Activated T-cell treated with anti-CD3 and anti-CD28 coated beads for 24 hours (primary cell): ENCODE measurements at places on chromosomes 4 and X.

DNA sequence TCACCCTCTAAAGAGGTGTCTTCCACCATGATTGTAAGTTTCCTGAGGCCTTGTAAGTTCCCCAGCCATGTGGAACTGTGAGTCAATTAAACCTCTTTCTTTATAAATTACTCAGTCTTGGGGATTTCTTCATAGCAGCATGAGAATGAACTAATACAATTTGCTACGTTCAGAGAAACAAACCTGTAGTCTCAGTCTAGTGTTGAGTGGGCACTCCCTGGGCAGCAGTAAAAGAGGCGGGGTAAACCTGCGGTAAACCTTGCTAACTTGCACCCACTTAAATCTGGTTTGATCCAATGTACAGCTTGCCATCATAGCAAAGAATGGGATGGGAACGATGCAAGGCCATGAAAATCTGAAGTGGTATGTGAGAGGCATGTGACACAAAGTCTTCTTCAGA, 22.4 kb downstream of the GRXCR1 start:
- DNase-seq, result no peak

- DNase-seq, result no peak
Measured at GRCh38 chrX:129529685-129530281, 6.5 kb upstream of the SMARCA1 start.

GRCh38 chrX:38898261-38898660, 97.0 kb downstream of the MID1IP1 start:
- no peak for DNase-seq

DNA sequence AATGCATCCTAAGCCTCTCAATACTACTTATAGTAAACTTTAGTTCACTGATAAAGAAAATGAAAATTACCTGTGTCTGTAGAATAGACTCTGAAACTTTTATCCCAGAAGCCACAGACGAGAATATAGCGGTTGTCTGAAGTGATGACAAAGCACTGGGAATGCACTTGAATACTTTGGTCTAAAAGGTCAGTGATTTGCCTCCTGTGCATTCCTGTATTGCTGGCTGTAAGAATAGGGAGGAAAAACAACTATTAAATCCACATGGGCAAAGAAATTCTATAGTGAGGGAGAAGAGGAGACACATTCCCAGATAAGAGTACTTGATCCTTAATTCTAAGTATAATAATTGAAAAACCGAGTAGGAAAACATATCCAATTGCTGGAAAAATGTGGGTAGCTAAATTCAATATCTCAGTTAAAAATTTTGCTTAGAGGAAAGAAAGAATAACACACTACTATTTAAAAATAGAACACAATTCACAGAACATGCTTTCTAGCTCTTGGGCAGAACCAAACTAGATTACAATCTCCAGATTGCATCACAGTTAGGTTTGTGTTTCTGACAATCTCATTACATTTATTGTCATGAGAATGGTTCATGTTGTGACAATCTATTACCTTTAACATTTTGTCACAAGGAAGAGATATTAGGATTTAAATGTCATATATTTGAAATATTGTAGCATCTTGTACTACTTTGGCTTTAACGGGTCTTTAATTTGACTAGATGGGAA, 232.1 kb downstream of the DCLK2 start:
- no peak for DNase-seq

DNA sequence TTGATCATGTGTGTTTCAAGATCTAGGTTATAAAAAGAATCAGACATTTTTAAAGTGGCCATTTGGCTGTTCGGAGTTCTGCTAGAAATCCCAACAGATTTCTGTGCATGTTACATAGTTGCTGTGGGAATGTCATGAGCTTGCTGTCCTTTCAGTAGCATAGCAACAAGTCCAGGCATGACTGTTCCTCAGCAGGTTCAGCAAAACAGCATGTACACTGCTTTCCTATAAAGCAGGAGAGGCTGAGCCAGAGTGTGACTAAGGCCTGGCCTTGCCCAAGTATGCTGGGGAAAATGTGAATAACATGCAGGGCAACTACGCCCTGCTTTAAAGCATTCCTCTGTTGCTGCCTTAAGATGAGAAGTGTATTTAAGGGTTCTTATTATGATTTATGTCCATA, 217.1 kb upstream of the SMIM31 start:
- no peak for DNase-seq

GRCh38 chrX:51507551-51507950, 11.2 kb upstream of the NUDT11 start:
- no peak for DNase-seq

DNA sequence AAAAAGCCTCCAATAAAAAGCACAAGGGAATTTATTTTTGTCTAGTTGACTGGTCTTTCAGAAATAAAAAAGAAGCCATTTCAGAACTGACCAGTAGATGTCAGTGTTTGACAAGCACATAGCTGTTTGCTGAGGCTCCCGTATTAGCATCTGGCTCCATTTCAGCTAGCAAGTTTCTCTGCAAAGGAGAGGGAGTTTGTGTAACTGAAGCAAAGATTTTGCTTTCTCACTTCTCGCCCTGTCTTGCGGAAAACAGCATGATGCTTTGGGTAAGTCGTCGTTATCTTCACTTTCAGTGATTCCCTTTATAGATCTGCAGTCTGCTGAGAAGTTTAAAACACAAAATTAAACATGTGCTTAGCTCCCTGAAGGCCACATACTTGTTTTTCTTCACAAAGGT, 85.5 kb downstream of the CT47B1 start:
- no peak for DNase-seq

- DNase-seq, result peak; percentile 2
Measured at GRCh38 chrX:39477762-39478120, 620.0 kb downstream of the BCOR start.

GRCh38 chr4:2078584-2078983, 19.5 kb downstream of the NAT8L start:
- no peak for DNase-seq

DNA sequence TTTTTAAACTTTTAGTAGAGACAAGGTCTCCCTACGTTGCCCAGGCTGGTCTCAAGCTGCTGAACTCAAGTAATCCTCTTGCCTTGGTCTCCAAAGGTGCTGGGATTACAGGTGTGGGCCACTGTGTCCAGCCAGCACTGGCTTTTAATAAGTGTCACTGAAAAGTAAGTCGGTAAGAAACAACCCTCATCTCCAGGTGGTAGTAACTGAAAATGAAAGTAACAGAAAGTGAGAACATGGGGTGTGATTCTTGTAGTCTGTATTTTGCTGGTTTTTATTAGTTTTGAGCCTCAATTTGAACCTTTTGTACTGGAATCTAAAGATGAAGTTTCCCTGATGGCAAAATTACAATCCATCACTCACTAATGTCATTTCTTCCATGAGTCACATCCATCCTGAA, 238.1 kb upstream of the AGA start:
- no peak for DNase-seq

DNA sequence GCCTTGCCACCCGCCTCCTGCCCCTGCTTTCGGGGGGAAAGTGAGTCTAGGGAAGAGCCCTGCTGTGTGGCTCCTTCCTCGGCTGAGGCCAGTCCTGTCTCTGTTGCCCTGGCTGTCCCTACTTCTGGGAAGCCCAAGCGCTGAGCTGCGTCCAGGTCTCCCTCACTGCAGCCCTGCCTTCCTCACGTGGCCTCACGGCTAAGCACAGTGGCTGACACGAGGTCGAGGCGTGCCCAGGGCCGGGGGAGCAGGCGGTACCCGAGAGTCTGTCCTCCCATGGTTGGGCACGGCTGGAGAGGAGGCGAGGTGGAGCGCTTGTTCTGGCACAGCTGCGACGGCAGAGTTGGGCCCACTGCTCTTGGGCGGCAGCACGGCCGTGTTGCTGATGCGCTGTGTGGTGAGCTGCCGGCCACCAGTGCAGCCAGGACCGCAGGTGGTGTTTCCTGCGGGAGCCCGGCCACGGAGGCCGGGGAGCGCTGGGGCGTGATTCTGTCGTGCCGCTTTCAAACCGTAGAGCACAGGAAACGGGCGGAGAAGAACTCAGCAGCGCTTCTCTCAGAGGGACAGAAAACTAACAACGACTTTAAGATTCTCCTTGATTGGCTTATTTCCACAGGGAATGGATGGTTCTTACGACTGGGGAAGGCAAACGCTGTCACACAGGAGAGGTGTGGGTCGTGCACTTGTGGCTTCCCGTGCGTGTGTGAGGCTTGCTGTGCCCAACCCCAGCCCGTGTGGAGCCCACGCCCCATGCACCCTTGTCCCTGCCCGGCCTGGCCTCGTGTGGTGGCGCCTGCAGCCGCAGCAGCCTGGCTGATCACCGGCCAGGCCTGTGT, 21.3 kb downstream of the MAEA start:
- no peak for DNase-seq

- no peak for DNase-seq
Measured at GRCh38 chr4:47879458-47879857, 34.9 kb downstream of the NFXL1 start.

GRCh38 chr4:112277705-112278448, 7.8 kb downstream of the TIFA start:
- DNase-seq, result no peak

- DNase-seq, result no peak
Measured at GRCh38 chr4:23779839-23780238, 110.0 kb downstream of the PPARGC1A start.

GRCh38 chr4:17366496-17366895, 145.4 kb downstream of the QDPR start:
- no peak for DNase-seq

- DNase-seq, result peak; percentile 25
Measured at GRCh38 chrX:14528629-14529289, 577 bp upstream of the GLRA2 start.

DNA sequence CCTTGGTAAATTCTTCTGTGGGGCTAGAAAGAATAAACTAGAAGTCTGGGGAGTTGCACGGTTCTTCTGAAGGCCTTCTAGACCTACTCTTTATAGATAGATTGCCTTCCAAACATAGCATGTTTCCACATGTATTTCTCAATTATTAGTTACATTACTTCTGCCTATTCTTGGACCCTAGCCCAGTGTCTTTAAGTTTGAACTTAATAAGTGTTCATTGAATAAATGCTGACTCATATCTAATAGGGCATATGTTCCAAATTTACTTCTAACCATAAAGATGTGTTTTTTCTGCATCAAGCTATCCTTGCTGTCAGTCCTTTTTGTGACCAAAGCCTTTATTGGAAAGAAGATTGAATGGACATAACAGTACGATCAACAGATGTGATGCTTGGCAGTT, 503.6 kb upstream of the ZFP42 start:
- no peak for DNase-seq

DNA sequence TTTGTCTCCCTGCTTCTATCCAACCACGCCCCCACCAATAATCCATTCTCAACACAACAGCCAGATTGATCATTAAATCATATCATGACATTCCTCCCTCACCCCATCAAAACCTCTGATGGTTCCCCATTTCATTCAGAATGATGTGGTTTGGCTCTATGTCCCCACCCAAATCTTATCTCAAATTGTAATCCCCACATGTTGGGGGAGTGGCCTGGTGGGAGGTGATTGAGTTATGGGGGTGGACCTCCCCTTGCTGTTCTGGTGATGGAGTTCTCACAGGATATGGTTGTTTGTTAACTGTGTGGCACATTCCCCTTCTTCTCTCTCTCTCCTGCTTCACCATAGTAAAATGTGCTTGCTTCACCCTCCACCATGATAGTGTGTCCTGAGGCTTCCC, 23.3 kb downstream of the TRMT2B start:
- no peak for DNase-seq

- DNase-seq, result no peak
Measured at GRCh38 chrX:100208076-100208475, 202.0 kb downstream of the PCDH19 start.

DNA sequence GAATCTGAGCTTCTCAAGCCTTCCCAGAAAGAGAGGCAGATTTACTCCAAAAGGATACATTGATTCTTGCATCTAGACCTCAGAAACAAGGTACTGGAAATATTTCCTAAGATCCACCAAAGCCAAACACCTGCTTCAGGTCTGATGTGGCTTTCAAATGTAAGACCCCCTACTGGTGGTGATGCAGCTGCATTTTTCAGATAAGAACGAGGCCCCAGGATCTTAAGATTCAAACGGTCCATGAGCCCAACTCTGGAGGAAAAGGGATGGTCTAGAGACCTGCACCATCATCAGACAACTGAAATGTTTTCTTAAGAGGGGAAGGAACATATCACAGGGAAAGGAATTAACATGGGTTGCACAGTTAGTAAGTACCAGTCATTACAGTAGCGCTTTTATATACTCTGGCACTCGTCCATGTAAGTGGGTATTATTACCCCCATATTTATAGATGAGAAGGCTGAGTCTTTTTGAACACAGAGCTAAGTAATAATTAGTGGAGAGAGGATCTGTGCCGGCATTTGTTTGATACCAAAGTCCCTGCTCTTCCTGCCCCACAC, 73.7 kb downstream of the LEF1 start:
- no peak for DNase-seq

GRCh38 chr4:87875191-87875590, 42.4 kb downstream of the MEPE start:
- no peak for DNase-seq

DNA sequence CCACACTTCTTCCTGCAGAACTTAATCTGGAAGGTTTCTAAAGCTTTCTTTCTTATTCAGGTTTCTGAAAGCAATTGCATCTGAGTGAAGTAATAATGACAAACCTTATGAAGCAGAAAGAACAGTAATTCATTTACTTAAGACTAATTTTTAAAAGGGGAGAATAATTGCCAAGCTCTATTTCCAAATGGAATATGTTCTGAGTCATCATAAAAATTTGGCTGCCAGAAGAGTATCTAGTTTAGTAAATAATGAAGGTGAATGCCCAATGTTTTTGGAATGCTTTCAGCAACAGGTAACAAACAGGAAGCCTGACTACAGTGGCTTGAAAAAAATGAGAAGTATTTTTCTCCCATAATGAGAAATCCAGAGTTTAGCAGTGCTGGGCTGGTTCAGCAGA, 227.3 kb upstream of the TET2 start:
- DNase-seq, result no peak

DNA sequence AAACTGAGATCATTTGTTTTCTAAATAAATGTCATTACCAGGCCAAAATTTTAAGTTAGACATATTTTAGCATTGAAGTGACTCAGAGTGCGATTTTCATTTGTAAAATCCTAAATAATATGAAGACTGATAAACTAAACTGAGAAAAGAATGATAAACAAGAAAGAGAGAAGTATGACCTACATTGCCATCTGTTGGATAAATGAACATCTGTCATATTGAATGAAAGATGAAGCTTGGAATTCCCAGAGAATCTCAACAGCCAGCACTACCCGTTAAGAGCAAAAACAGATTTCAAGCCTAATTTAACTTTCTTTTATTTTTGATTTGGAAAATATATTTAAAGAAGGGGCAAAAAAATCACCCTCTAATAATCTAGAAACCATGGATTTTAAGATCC, 591.0 kb upstream of the ATOH1 start:
- DNase-seq, result no peak

DNA sequence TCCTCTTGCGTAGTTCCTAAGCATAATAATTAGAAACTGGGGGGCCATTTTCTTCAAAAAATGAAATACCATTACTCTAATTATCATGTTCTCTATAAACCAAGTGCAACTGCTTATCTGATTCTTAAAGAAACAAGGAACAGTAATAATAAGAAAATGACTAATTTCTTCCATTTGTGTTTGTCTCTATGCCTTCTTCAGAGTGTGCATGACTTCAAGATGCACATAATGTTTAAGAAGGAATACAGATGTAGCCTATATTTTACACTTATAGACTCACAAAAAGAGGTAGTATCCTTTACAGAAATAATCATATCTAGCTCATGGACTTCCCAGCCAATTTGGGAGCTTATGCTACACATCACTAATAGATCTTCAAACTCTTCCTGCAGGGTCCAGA, 131.7 kb downstream of the CHRNA9 start:
- no peak for DNase-seq

GRCh38 chr4:83219344-83220331, 65.0 kb downstream of the COQ2 start:
- peak; percentile 57 for DNase-seq
